ENCODE measurements at places on chromosomes 12 and 14. TPM values are rescaled to one million over a fixed set of nuclear protein-coding genes. Genes with fewer than 3 reads are reported as not detected.

RTL1 gene
- not detected for total RNA-seq

TSPAN11 gene
- total RNA-seq = not detected

DTX1 gene
- total RNA-seq = 3.4 TPM

FAM222A gene
- total RNA-seq = 1.0 TPM

DNA sequence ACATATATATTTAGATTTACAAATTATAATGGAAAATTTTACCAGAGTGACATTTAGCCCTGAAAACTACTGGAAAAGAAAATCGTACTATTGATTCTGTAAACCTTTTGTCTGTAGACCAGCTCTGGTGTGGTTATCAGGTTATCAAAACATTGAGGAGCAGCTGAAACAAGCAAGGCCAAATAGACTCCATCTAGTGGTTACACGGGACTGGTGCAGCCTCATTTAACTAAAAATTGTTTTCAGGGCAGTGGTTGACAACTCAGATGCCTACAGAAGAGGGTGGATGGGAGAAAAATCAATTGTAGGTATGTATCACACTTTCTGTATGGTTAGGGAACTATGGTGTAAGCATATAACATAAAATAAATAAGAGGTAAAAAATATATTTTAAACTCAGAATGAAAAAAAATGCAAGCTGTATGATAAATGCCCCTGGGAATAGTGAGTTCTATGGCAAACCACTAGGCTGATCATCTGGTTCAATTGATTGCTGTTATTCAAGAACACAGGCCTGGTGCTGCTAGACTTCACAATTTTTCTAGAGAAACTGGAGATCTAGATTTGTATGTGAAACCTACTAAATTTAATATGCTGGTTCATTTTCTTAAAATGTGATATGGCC, 51.2 kb downstream of the ACSS3 start:
- DNase-seq = peak; percentile 5

GRCh38 chr12:104608998-104609397, 152.2 kb downstream of the CHST11 start:
- no peak for DNase-seq

DNA sequence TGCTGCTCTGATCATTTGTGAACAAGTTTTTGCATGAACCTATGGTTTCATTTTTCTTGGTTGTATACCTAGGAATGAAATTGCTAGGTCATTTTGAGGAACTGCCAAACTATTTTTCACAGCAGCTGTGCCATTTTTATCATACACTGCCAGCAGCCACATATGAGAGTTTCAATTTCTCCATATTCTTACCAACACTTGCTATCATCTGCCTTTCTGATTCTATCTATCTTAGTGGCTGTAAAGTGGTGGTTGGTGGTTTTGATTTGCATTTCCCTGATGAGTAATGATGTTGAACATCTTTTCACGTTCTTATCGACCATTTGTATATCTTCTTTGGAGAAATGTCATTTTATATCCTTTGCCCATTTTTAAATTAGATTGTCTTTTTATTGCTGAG, 146.1 kb downstream of the C12orf75 start:
- DNase-seq = no peak

DNA sequence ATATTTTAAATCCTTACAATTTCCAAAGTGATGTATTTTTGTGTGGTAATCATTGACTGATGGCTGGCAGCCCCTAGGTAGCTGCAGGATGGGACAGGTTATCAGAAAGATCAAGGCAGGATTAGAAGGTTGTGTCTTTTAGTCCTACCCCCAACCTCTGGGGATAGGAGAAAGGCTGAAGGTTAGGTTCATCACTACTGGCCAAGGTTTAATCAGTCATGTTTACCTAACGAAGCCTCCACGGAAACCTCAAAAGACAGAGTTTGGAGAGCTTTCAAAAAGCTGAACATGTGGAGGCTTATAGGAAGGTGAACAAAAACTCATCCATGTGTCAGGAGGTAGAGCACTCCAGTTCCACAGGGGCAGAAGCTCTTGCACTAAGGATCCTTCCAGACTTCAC, 77.5 kb upstream of the CD163 start:
- no peak for DNase-seq

GRCh38 chr12:11981121-11981733, 89.5 kb upstream of the BCL2L14 start:
- DNase-seq = peak; percentile 63

- no peak for DNase-seq
These were observed 130.7 kb downstream of the OTOGL start for GRCh38 chr12:80230068-80230467.

DNA sequence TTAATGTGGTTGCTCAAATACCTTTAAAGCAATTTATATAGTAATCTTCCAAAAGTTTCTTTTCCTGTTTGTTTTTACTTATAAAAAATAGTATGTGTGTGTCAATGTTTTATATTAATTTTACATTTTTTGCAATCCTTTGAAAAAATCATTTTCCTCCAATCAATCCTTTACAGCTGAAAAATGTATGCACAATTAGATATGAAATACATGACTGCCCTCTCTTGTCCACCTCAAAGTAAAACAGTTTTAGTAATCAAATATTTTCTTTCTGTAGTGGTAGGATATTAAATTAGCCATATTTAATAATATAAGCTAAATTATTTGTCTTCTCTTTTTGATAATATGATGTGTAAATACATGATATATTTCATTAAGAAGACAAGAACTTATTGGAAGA, 269.9 kb downstream of the ADAMTS20 start:
- DNase-seq = no peak

Measured in activated CD8-positive, alpha-beta T cell treated with anti-CD3 and anti-CD28 coated beads for 36 hours (primary cell).